ENCODE measurements at places on chromosomes 3 and 15. TPM values are rescaled to one million over a fixed set of nuclear protein-coding genes. Genes with fewer than 3 reads are reported as not detected.

- no peaks in the 10 kb centered on the region for H3K27me3 ChIP-seq
- H3K36me3 ChIP-seq = peaks cover 69% of the 10 kb centered on the region
- no peak overlapping the region for H3K27ac ChIP-seq
- no peak for DNase-seq
Observed at GRCh38 chr3:10286133-10286524, 6.6 kb downstream of the GHRL start.

- H3K27me3 ChIP-seq = no peaks in the 10 kb centered on the region
- no peak overlapping the region for H3K27ac ChIP-seq
- DNase-seq = no peak
- no peak overlapping the region for H3K4me3 ChIP-seq
- H3K36me3 ChIP-seq = no peaks in the 10 kb centered on the region
Observed at GRCh38 chr3:31035681-31036080, 141.2 kb upstream of the GADL1 start.

DNA sequence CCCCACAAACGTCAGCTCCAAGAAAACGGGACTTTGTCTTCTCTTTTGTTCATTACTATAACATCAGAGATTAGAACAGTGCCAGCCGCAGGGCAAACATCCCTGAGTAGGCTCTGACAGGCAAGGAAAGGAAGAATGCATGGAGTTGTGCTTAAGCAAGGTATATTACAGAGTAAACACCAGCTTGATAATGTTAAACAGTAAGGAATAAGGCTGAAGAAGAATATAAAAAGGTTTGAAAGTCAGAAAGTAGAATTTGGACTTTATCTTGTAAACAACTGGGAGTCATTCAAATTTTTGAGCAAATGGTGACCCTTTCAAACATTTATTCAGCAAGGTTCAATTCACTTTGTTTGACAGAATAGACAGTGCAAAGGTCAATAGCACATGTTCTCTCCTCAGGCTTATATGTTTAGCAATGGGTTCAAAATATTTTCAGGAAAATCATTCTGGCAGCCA, 11.0 kb downstream of the GABPB1 start:
- H3K27me3 ChIP-seq = no peaks in the 10 kb centered on the region
- DNase-seq = no peak
- no peak overlapping the region for H3K27ac ChIP-seq
- peaks cover 1% of the 10 kb centered on the region for H3K36me3 ChIP-seq
- H3K4me1 ChIP-seq = peaks cover 10% of the 10 kb centered on the region
- H3K4me3 ChIP-seq = no peak overlapping the region

DNA sequence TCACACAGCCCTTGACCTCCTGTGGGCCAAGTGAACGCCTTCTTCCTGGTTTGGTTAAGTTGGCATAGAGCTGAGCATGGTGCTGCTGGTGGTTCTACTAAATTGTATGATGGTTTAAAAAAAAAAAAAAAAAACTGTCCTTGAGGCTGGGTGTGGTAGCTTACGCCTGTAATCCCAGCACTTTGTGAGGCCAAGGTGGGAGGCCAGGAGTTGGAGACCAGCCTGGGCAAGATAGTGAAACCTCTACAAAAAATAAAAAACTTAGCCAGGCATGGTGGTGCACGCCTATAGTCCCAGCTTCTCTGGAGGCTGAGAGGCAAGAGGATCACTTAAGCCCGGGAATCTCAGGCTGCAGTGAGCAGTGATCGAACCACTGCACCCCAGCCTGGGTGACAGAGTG, 58.9 kb upstream of the FLNB start:
- H3K4me3 ChIP-seq = no peak overlapping the region
- H3K27me3 ChIP-seq = no peaks in the 10 kb centered on the region

DNA sequence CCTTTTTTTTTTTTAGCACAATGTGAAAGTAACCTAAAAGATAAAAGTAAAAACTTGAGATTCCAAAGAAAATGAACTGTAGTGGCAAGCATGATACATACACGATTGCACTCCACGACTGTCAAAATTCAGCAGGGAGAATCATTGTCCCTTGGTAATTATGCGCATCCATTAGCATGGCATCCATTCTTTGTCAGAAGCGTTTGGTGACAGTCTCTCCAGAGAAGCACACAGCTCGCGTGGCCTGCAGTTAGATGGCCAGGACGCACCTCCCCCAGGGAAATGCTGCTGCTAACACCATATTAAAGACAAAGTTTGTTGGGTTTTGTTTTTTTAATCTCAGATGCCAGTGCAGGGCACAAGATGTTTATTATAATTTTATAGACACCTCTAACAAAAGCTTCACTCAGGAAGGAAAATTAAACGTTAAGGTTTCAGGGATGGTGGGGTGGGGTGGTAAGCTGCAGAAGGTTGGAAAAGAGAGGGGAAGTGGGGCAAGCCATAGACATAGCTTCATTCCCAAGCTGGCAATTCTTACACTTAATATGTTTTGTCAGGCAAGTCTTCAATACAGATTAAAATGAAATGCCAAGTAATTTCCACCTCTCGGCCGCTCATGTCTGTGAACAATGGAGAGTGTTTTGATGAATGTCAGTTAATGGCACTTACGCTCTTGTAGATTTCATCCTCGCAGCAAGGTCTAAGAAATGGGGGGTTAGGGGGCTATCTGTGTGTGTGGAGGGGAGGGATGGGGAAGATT, 142.8 kb upstream of the TOPAZ1 start:
- H3K27ac ChIP-seq = no peak overlapping the region
- no peak overlapping the region for H3K4me3 ChIP-seq
- H3K4me1 ChIP-seq = no peaks in the 10 kb centered on the region
- H3K27me3 ChIP-seq = no peaks in the 10 kb centered on the region
- no peaks in the 10 kb centered on the region for H3K36me3 ChIP-seq

- no peak overlapping the region for H3K27ac ChIP-seq
- no peaks in the 10 kb centered on the region for H3K27me3 ChIP-seq
- no peak for DNase-seq
- peaks cover 24% of the 10 kb centered on the region for H3K4me1 ChIP-seq
- peaks cover 35% of the 10 kb centered on the region for H3K36me3 ChIP-seq
Observed at GRCh38 chr3:126447456-126448106, 28.1 kb downstream of the ZXDC start.

DNA sequence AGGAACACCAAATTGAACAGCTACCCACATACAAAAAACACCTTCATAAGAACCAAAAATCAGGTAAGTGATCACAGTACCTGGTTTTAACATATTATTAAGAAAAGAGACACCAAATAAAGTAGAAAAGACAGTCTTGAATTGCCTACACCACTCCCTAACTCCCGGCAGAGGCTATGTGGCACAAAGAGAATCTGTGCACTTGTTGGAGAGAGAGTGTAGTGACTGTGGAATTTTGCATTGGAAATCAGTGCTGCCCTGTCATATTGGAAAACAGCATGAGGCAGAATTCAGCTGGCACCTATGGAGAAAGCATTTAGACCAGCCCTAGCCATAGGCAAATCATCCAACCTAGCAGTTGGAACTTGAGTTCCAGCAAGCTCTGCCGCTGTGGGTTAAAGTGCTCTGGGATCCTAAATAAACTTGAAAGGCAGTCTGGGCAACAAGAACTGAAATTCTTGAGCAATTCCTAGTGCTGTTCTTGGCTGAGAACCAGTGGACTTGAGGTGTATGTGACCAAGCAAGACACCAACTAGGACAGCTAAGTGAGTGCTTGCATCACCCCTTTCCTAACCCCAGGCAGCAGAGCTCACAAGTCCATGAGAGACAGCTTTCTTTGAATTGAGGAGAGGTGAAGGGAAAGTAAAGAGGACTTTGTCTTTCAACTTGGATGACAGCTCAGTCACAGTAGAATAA, 969.6 kb upstream of the ALCAM start:
- no peak overlapping the region for H3K27ac ChIP-seq
- no peaks in the 10 kb centered on the region for H3K27me3 ChIP-seq
- H3K36me3 ChIP-seq = no peaks in the 10 kb centered on the region
- H3K4me3 ChIP-seq = no peak overlapping the region

DNA sequence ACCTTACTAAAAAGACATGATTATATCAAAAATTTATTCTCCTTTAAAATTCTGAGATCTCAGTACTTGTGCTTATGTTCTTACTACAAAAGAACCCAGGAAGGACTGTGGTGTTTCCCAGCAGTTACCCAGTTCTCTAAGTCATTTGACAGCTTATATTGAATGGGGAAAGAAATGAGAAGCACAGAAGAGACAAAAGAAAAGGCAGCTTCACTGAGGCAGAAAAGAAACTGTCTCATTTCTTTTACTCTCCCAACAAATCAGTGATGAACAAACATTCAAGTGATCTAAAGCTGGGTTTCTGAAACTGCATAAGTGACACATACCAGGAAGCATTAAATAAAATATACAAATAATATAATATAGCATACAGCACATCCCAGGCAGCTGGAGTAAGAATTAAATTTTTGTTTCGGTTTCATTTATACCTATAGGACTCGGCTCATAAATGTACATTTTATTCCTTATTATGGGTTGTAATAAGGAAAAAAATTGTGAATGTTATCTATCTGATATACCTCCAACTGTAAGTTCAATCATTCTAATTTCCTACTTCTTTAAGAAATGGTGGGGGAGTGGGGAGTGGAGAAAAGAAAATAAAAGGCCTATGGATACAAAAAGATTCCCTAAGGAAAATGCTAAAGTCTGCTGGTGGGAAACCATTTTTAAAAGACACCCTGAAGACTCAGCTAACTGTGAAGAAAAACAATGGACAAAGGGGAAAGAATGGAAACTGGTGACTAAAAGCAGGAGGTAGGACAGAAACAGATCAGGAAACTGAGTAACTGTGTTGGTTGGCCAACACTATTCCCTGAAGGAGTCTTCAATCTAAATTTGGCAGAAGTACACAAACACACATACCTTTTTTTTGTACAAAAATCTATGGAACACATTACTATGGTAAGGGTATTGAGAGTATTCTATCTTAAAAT, 156.8 kb downstream of the TBC1D5 start:
- H3K27ac ChIP-seq = no peak overlapping the region
- no peaks in the 10 kb centered on the region for H3K36me3 ChIP-seq
- no peak for DNase-seq
- H3K27me3 ChIP-seq = no peaks in the 10 kb centered on the region
- H3K4me3 ChIP-seq = no peak overlapping the region
- H3K4me1 ChIP-seq = no peaks in the 10 kb centered on the region

The TEX55 gene
- total RNA-seq = not detected

The HRH1 gene
- total RNA-seq = 1.2 TPM

Measured in gastrocnemius medialis (tissue), 4 donors.